ENCODE measurements at places on chromosomes 5 and 9. TPM values are rescaled to one million over a fixed set of nuclear protein-coding genes. Genes with fewer than 3 reads are reported as not detected.

B4GALT1 gene
- 9.4 TPM for total RNA-seq

LHX2 gene
- total RNA-seq: under 0.01 TPM

PCDHB8 gene
- not detected for total RNA-seq

KIF4B gene
- total RNA-seq: not detected

Measured in hematopoietic multipotent progenitor cell (in vitro differentiated cells).